Skin of body (tissue), 3 donors: ENCODE measurements at places on chromosomes 11 and 22.
A peak's percentile ranks its signal among the peaks of the same experiment; 100 is the strongest.

- DNase-seq: no peak
Observed at GRCh38 chr22:47398491-47398890, 636.0 kb downstream of the TBC1D22A start.

DNA sequence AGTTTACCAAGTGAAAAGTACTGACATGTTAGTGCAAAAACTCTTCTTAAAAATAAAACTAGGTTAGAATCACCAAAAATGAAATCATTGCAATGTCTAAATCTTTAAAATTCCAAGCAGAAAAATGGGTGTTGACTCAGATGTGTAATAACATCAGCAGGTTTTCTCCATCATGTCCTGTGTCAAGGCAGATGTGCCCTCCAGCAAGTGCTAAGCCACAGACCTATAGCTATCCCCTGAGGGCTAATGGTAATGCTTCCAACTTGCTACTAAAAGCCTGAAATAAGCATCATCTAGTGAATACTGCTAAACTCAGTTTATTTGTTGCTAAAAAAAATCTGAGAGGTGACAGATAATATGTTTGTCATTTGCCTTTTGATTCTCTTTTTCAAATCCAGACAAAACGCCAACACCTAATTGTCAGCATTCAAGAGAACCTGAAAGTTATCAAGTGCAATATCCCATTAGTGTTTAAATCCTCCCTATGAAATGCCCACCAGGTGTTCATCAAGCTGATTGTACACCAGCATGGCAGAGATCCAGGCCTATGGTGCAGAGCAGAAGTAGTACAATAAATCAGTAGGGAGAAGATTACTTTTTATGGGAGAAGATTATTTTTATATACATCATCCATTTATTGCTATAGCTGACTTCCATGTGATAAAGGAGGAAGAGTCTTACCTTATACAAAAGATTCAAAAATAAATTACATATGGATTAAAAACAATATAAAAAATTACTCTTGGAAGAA is 55.1 kb upstream of the SYT9 start:
- no peak for DNase-seq

- DNase-seq: no peak
Observed at GRCh38 chr22:34454598-34454997, 534.3 kb upstream of the LARGE1 start.

GRCh38 chr22:20526628-20527355 is 19.4 kb downstream of the MED15 start:
- DNase-seq: no peak

DNA sequence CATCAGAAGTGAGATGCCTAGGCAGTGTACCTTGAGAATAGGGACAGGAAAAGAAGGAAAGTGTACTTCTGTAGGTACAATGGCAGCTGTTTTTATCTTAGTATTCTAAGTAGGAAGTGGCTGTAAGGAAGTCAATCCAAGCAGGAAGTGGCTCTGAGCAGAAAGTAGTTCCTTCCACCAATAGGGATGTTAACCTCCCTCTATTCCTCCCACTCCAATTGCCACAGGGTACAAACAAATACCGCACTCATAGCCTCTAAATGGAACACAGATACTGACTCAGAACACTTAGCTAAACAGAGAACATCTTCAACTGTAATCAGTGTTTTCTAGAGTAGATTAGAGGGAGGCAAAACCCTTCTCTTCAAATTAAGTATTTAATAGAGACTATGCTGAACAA is 10.6 kb downstream of the LRRC55 start:
- no peak for DNase-seq

DNA sequence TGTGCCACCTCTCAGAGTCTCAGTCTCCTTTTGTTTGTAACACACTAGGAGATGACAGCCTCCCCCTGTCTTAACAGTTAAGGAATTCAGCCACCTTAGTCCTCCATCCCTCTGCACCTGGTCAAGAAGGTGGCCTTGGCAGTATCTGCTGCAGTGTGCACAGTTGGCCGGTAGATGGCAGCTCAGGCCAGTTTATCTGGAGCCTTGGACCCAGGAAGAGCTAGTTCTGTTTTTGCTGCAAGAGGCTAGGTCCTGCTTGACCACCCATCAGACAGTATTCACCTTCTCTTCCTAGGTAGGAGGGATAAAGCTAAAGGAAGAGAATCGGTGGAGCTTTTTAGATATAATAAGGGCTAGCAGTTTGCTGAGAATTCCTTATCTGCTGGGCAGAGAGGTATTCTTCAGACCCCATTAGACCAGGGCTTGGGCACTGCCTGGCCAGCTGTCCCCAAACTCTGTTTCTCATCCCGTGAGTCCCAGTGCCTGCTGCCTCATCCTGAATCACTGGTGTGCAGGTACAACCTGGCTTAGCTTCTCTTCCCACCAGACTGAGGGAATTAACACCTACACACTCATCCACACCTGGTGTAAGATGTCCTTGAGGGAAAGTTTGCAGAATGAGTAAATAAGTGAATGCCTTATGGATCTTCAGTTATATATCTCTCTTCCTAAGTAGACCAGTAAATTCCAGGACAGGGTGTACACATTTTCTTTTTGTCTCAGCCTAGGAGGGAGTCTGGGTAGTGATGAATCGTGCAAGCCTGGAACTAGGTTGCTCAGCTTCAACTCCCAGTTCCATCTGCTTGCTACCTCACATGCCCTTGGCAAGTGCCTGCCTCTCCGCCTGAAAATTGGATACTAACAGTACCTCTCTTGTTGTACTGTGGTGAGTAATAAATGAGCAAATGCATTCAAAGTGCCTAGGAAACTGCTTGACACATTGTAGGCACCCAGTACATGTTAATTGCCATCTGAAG is 70.8 kb upstream of the NARS2 start:
- peak; percentile 39 for DNase-seq

DNA sequence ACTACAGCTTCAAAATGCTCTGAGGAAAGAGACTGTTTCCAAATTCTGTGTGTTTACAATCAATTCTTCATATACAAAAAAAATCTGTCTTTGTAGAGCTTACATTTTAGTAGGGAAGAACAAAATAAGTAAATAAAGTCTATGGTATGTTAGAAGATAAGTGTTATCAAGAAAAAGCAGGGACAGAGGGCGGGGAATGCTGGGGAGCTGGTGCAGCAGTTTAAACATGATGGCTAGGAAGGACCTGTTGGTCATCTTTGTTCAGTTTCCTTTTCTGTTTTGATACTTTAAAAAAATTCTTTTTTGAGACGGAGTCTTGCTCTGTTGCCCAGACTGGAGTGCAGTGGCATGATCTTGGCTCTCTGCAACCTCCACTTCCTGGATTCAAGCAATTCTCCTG is 16.1 kb downstream of the TMEM25 start:
- no peak for DNase-seq

DNA sequence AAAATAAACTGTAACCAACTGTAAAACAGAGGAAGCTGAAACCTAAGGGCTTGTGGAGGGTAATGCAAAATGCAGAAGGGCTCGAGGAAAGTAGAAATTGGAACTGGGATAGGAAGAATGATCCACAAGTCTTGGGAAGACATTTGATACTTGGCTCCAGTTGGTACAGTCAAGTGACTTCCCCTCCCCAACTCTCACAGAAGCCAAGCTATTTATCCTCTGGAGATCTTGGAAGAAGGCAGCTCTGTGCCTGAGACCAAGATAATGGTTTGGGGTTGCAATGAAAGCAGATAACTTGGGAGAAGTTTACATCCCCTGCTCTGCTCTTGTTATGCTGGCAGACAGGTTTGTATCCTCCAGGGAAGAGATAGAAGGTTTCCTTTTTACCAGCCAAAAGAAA is 198.9 kb upstream of the ZC3H12C start:
- no peak for DNase-seq

DNA sequence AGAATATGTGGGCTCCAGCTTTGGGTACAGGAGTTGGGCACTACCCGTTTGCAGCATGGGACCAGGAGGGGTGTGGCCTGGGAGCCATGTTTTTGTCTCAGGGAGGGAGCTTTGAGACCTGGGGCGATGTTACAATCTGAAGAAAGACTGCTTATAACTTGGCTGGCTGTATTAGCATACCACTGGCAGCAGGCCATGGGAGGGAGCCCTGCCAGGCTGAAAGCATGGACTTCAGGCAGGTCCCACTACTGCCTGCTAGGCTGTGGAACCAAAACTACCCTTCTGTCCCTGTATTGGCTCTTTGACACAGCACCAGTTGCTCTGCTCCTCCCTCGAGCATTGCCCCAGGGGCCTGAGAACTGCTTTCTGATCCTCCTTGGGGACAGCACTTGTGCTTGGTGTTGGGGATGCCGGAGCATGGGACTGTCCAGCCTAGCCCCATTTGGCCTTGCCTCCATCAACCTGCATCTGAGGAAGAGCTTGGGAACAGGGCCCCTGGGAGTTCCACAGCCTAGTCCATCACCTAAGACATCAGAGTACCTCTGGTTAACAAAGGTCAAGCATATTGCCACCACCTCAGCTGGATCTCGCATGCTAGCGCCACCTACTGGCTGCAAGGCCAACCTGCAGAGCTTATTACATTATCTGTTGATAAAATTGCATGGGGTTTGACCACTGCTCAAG is 217.4 kb downstream of the SBF2 start:
- no peak for DNase-seq

GRCh38 chr11:128924510-128925249 is 18.0 kb downstream of the TP53AIP1 start:
- DNase-seq: no peak

DNA sequence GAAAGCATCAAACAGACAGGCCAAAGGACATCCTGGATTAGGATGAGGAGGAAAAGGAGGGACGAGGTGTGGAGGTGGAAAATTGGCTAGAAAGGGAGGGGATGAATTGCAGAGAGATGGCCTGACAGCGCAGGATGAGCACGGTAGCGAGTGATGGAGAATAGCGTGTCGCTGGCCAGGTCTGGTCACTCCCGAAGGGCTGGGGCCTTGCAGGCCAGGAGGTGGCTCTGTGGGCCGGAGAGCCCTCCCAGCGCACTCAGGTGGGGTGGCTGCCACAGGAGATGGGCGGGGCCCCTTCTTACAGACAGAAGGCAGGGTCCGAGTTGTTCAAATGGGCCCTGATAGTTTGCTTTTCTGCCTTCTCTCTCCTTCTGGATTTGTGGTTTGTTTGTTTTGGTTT is 37.1 kb upstream of the THY1 start:
- no peak for DNase-seq

GRCh38 chr22:47987885-47988515 is 1225.5 kb downstream of the TBC1D22A start:
- no peak for DNase-seq

- DNase-seq: no peak
Observed at GRCh38 chr11:63494975-63495374, 4.0 kb upstream of the PLAAT5 start.

DNA sequence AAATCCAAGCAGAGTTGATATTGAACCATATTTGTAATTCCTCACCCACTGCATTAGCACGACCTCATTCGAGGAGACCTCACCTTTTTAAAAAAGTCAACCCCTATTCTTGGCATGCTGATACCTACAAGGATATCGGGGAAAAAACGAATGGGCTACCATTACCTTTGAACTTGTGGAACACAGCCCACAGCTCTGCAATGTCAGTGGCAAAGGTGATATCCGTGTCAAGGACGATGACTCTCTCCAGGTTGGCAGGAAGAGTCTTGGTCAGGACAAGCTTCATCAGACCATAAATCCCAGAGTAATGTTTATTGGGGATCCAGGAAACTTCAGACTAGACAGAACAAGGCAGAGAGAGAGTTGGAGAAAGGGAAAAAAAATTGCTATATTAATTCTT is 355.6 kb downstream of the LARGE1 start:
- DNase-seq: no peak

- no peak for DNase-seq
Observed at GRCh38 chr11:69238573-69239351, 55.2 kb upstream of the MYEOV start.

DNA sequence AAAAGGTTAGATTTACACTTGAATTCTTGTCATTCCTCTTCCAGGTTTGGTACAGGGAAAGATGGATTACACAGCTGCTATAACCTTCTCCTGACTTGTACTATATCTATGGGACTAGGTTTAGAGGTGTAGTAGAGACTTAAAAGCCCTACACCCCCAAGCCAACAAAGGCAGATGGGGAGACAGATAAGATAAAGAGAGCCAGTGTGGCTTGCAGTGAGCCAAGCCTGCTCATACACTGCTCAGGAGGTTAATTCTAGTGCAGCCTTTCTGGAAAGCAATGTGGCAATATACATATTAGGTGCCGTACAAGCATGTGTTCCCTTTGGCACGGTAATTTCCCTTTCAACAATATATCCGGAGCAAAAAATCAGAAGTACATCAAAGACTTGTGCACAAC is 10.8 kb downstream of the SIK3 start:
- DNase-seq: no peak

GRCh38 chr11:62392506-62392905 is 26.3 kb upstream of the SCGB1A1 start:
- no peak for DNase-seq

DNA sequence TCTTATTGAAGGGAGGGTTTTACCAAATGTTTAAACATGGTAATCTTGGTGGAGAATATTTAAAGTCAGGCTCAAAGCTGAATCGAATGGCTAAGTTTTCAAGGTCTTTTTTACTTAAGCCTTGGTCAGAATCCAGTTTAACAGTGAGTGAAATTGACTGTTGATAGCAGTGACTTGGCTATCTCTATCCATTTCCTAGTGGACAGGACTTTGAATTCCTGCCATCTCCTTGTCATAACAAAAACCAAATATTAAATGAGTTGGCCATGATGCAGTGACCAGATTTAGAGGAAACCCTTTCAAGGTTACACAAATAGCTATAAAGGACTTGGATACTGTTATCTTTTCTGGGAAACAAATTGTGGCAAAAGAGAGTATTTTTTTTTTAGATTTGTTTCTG is 92.0 kb downstream of the JRKL start:
- no peak for DNase-seq

DNA sequence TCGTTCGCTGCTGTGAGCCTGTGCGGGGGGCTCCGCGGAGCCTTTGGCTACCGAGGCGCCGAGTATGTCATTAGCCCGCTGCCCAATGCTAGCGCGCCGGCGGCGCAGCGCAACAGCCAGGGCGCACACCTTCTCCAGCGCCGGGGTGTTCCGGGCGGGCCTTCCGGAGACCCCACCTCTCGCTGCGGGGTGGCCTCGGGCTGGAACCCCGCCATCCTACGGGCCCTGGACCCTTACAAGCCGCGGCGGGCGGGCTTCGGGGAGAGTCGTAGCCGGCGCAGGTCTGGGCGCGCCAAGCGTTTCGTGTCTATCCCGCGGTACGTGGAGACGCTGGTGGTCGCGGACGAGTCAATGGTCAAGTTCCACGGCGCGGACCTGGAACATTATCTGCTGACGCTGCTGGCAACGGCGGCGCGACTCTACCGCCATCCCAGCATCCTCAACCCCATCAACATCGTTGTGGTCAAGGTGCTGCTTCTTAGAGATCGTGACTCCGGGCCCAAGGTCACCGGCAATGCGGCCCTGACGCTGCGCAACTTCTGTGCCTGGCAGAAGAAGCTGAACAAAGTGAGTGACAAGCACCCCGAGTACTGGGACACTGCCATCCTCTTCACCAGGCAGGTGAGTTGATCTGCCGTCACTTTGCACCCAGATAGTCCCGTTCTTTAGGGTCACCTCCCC is 1.0 kb downstream of the ADAMTS15 start:
- DNase-seq: no peak

DNA sequence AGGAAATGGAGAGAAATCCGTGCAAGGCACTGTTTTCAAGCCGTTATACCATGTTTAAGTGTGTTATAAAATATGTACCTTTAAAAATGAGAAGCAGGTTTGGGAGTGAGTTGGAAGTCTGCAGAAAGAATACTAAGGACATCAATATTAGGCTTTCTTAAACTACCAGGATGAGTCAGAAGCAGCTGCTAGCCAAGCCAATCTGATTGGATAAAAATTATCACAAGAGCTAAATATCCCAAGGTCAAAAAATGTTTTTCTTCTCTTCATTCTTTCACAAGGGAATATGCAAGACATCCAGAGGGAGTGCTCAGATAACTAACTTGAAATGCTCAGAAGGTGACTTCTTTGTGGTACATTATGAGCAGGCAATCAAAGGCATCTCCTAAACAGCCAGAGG is 19.3 kb upstream of the CKAP5 start:
- no peak for DNase-seq

GRCh38 chr11:119742263-119742861 is 13.4 kb upstream of the NECTIN1 start:
- DNase-seq: peak; percentile 22
